ENCODE measurements at places on chromosomes 7 and 10.

DNA sequence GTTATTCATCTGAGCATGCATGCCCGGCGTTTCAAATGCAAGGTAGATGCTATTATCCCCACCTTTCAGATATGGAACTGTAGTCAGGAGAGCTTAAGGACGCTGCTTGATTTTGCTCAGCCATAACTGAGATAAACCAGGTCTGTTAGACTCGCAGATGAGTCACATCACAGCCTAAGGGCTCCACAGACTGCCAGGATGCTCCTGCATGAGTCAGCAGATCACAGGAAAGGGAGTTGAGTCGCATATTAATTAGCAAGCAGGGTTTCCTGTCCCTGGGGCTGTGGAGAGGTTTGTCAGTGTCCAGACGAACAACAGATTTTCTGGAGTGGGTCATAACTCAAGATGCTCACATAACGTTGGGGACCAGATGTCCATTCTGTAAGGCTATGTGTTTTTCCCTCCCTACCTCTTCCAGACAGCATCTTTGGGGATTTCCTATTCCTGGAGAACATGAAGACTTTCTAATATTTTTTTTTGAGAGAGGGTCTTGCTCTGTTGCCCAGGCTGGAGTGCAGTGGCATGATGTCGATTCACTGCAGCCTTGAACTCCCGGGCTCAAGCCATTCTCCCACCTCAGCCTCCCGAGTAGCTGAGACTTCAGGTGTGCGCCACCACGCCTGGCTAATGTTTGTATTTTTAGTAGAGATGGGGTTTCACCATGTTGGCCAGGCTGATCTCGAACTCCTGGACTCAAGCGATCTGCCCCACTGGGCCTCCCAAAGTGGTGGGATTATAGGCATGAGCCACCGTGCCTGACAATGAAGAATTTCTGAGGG, 36.7 kb downstream of the PFKFB3 start:
- peak; percentile 93 for DNase-seq

GRCh38 chr7:149255174-149255573, 6.8 kb upstream of the ZNF783 start:
- DNase-seq = no peak

DNA sequence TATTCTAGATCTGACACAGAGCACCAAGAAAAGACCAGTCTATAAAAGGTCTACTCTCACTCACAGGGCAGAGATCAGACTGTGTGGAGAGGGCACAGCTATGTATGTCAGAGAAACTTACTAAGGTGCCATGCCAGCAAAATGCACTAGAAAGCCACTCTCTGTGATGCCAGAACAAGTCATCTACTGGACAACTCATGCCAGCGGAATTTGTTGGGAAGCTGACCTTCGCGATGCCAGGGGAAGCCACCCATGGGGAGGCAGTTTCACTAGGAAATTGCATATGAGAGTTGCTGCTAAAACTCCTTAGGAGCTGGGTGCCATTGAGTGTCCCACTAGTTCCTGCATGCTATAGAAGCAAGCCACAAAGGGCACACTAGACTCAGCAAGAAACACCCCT, 58.5 kb downstream of the MICU1 start:
- DNase-seq = peak; percentile 31

DNA sequence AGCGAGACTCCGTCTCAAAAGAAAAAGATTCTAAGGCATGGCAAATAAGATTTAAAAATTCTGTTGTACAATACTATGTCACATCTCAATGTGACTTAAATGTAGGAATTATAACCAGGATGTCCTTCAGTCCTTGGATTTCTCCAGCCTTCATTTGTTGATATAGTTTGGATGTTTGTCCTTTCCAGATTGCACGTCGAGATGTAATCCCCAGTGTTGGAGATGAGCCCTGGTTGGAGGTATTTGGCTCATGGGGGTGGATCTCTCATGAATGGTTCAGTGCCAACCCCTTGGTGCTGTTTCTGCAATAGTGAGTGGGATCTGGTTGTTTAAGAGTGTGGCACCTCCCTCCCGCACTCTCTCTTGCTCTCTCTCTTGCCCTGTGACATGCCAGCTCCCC, 12.8 kb upstream of the ACHE start:
- no peak for DNase-seq

- no peak for DNase-seq
Observed at GRCh38 chr10:48996329-48996728, 56.7 kb upstream of the LRRC18 start.

GRCh38 chr10:94036766-94037033, 43.0 kb downstream of the PLCE1 start:
- no peak for DNase-seq

DNA sequence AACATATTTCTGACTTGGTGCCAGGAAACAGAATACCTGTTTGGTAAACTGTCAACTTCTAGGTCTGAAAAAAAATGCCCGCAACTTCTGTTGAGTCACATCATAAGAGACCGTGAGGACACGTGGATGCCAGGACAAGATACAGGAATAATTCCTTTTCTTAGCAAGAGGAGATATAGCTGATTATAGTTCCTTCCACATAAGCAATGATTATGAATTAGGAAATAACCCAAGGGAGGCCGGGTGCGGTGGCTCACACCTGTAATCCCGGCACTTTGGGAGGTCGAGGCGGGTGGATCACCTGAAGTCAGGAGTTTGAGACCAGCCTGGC, 75.2 kb downstream of the CDC123 start:
- DNase-seq = no peak

DNA sequence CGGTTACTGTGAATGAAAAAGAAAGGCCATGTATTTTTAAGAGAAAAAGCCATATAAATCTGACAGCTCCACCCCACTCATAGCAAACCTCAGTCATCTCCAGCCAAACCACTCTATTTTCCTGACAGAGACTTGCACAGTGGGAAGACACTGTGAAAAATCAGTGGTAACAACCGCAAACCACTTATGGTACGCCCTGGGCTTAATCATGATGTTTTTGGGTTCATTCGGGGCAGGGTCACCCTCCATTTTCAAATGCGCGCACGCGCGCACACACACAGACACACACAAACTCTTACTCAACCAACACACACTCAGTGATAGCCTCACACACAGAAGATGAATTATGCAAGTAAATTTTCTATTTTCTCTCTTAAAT, 82.1 kb upstream of the HPS1 start:
- no peak for DNase-seq

DNA sequence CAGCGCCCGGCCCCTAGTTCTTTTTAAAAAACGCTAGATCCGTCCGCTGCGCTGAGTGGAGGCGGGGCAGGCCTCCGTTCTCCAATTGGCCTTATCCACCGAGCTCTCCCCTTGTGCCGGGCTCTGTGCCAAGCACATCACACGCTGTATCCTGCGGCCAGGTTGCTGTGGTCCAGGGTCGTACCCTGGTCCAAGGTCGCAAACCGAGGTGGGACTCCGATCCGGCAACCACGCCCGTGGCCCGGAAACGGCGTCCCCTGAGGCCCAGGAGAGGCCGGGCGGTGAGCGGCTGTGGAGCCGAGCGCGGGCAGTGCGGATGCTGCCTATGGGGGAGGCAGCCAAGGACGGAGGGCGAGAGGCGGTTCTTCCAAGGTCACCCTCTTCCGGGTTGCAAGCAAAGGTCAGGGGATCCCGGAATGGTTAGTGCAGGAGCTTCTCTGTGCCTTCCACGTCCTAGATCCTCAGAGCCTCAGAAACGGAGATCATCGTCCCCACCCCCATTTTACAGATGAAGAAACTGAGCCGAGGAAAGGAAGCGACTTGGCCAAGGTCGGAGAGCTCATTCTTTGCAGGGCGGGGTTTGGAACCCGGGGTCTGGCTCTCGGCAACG, 72.4 kb upstream of the LRRC4 start:
- peak; percentile 53 for DNase-seq

DNA sequence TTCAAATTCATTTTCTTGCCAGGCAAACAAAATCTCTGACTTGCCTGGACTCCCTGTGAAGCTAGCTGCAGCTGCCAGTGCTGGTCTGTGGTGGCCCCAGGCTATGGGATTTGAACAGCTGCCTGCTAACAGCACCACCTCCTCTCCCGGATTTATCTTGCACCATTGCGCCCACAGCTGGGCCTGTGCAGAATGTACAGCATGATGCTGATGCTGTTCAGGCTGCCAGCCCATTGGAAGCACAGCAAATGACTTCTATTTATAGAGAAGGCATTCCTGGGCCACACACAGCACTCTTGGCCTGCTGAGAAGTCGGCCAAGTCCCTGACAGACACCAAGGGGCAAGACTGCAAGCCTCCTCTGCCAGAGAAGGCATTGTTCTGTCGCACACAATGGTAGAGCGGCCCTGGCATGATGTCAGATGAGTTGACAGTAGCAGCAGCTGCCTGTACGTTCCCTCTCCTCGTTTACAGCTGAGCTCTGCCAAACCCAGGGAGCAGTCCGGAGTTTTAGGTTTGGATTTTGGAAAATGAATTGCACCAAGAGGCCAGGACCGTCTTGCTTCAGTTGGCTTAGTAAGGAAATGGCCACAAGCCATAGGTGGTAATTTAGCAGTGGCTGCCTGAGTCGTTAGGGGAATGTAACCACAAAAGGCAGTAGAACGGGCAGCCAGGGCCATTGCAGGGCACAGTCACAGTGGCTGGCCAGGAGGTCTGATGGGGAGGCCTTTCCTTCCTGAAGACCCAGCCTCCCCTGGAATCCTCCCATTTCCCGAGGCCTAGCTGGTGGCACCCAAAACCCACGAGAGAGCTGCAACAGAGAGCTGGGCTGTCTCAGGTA, 38.5 kb downstream of the MTURN start:
- DNase-seq = peak; percentile 79

DNA sequence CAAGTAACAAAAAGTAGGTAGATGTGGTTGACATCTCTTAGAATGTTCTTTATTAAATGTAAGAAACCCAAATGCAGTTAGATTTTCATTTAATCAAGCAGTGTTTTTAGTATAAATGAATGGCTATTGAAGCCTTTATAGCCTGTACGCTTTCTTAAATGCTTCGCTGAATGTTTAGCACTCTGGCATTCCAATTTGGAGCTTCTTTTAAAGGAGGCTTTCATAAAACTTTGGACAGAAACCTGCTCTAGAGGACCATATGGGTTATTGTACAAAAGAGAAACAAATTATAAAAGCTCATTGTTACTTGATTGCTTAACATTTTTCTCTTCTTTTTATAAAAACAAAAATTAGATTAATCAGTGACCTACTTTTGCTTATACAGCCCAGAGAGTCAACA, 59.5 kb downstream of the KCND2 start:
- DNase-seq = no peak

GRCh38 chr7:17009933-17010332, 128.2 kb upstream of the AGR3 start:
- DNase-seq = no peak

GRCh38 chr7:5670183-5670935, 111.1 kb downstream of the RNF216 start:
- no peak for DNase-seq

- DNase-seq = no peak
Observed at GRCh38 chr10:132708936-132709335, 77.0 kb downstream of the NKX6-2 start.

GRCh38 chr10:5584895-5585516, 60.2 kb downstream of the CALML3 start:
- peak; percentile 58 for DNase-seq

DNA sequence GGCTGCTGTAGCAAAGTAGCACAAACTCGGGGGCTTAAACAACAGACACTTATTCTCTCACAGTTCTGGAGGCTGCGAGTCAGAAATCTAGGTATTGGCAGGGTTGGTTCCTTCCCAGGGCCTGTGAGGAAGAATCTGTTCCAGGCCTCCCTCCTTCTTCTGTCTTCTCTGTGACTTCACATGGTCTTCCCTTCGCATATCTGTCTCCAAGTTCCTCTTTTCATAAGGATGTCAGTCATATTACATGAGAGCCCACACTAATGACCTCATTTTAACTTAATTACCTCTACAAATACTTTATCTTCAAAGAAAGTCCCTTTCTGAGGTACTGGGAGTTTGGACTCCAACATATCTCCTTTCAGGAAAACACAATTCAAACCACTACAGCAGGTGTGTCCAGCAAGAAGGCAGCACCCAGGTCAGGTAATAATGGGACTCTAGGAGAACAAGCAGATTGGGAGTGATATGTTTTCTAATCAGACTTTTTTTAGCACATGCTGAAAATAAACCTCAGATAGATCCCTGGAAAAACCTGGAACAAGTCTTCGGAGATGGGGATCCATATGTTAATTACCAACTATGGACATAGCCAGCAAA, 11.7 kb downstream of the CREB5 start:
- no peak for DNase-seq

DNA sequence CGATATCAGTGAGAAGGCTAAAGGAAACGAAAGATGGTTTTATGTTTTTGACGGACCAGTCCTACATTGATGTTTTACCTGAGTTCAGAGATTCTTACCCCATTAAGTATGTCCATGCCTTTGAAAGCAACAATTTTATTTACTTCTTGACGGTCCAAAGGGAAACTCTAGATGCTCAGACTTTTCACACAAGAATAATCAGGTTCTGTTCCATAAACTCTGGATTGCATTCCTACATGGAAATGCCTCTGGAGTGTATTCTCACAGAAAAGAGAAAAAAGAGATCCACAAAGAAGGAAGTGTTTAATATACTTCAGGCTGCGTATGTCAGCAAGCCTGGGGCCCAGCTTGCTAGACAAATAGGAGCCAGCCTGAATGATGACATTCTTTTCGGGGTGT, 27.7 kb downstream of the MET start:
- DNase-seq = no peak

Data from AG08396 (cell line).